ENCODE measurements at places on chromosomes 4 and X. TPM values are rescaled to one million over a fixed set of nuclear protein-coding genes. Genes with fewer than 3 reads are reported as not detected.

The PSMD10 gene
- total RNA-seq, result 75.0 TPM

The ANK2 gene
- total RNA-seq, result 4.1 TPM

- no peak for DNase-seq
These were observed 5.1 kb upstream of the APLN start for GRCh38 chrX:129659861-129660260.

DNA sequence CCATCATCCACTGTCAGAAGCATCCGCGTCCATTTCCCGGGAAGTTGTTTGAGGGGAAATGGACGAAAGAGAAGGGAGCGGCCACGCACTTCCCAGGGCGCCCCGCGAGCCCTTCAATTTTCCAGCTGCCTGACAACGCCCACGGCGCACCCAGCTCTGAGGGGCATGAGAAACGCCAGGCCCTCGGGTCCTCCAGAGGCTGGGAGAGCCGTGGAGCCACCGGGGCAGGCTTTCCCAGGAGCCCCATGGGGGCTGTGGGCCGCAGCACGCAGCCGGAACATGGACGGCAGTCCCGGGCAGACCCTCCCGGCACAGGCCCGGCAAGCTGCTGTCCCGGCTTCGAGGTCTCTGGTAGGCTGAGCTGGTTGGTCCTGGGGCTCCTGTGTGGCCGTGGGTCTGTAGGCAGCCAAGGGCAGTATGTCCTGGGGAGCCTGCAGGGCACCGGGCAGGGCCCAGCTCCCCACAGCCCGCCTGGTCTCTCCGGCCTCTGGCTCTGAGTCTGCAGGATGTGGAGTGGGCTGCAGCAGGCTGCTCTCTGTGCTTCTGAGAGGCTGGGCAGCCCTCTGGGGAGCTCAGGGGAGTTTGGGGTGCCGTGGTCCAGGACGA is 115.2 kb downstream of the FAM53A start:
- DNase-seq, result no peak

- DNase-seq, result no peak
These were observed 647.4 kb upstream of the GALNT7 start for GRCh38 chr4:172521248-172521647.

The FAM241A gene
- total RNA-seq, result 14.6 TPM
